ENCODE measurements at places on chromosomes 5 and 9.

- DNase-seq, result no peak
Observed at GRCh38 chr9:108688676-108689075, 167.1 kb downstream of the ACTL7B start.

- no peak for DNase-seq
Observed at GRCh38 chr9:35048511-35048910, 23.9 kb downstream of the VCP start.

- no peak for DNase-seq
Observed at GRCh38 chr9:126411225-126411947, 84.8 kb downstream of the MVB12B start.

- DNase-seq, result no peak
Observed at GRCh38 chr9:133691626-133692363, 46.4 kb downstream of the SARDH start.

- DNase-seq, result no peak
Observed at GRCh38 chr5:43245724-43246385, 53.8 kb downstream of the NIM1K start.

- DNase-seq, result no peak
Observed at GRCh38 chr9:106941916-106942315, 79.0 kb downstream of the ZNF462 start.

GRCh38 chr9:19379283-19379682, 753 bp downstream of the RPS6 start:
- DNase-seq, result no peak

DNA sequence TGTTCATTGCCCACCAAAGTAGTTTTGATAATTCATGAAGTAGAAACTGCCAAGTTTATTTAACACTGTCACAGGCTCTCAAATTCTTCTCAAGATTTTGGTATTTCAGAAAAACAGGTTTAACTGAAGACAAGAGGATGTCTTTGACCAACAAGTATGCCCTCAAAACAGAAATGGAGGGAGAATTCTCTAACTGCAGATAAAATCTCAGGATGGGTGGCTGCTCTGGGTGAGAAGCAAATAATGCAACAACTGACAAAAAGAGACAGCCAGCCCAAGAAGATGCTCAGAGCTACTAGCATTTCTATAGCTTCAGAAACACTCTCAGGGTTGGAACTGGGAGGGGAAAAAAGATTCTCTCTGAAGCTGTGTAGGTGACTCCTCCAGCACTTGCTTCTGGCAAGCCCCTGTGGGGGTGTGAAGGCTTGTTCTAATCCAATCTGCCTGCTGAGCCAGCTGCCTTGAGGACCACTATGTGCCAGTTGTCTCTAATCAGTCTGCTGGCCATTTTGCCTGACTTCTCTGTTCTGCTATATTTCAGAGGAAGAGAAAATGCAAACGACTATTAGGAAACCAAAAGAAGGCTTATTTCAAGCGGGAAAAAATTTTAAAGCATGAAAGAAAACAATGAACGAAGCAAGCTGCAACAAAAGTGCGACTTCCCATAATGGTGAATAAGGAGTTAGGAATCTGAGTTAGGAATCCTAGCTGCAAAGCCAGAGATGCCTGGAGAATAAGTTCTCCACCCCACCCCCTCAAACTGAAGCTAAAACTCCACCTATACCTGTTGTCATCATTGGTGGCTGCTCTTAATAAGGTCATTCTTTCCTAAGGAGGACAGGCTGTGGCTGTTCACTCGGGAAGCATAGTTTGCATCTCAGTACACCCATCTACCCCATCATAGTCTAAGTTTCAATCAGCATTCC, 147.5 kb downstream of the GNAQ start:
- DNase-seq, result no peak

DNA sequence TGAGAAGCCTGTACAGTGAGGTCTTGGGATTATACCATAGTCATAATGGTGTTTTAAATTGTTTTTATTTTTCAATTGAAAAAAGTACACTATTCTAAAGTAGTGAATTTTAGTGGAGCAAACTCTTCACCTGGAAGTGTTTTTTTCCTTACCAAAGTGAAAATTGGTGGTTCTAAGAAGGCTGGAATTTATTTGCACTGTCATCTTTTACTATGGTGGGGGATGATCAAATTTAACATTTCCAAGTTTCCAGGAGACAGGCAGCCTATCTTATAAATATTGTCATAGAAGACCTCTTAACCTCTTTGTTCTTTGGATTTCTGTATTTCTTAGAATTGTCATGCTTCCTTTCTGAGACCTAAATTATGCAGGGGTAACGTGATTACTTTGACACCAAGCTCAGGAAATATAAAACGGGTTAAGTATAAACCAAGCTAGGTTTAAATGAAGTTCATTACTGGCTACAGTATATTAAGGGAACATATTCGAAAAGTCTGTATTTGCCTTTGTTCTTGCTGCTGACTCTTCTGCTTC, 20.2 kb downstream of the NDFIP1 start:
- no peak for DNase-seq
